Cardiac septum (tissue), 1 donor: ENCODE measurements at places on chromosomes 16 and 17. TPM values are rescaled to one million over a fixed set of nuclear protein-coding genes. Genes with fewer than 3 reads are reported as not detected.

Gene CD300E
- 0.67 TPM for total RNA-seq

GRCh38 chr17:37650419-37651003 lies 7.3 kb upstream of the DDX52 start:
- DNase-seq: no peak

- peak; percentile 38 for DNase-seq
Observed at GRCh38 chr17:58532555-58532951, 18.1 kb upstream of the MTMR4 start.

DNA sequence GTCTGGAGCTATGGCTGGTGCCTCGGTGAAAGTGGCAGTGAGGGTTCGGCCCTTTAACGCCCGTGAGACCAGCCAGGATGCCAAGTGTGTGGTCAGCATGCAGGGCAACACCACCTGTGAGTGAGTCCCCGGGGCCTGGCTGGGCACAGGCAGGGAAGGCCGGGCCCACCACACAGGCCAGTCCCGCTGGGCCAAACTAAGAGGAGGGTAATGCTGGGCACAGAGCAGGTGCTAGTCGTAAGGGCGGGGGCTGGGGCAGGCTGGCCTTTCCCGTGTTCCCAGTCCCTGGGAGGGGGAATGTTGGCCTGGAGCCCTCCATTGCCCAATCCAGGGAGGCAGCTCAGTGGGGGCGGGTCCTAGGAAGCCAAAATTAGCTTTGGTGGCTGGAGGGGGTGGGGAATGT lies 2.5 kb downstream of the KIF1C start:
- peak; percentile 93 for DNase-seq

GRCh38 chr16:15963307-15963910 lies 14.0 kb downstream of the ABCC1 start:
- no peak for DNase-seq
